CD4-positive, CD25-positive, alpha-beta regulatory T cell (primary cell): ENCODE measurements at places on chromosomes 1 and 21.

DNA sequence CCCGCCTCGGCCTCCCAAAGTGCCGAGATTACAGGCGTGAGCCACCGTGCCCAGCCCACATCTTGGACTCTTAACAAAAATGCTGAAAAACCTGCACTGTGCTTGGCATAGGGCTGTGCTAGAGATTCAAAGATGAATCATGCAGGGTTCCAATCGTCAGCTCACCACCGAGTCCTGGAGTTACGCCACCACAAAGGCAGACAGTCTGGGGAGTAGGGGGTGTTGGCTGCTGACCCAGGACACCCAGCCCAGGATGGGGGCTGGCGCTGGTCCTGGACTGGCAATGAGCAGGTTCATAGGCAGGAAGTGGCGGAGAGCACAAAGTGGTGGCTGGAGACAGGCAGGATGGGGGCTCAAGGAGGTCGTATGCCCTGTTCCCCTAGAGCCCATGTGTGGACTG lies 16.0 kb downstream of the PSRC1 start:
- DNase-seq: no peak

- DNase-seq: no peak
Observed at GRCh38 chr1:56788588-56788987, 30.6 kb downstream of the FYB2 start.

DNA sequence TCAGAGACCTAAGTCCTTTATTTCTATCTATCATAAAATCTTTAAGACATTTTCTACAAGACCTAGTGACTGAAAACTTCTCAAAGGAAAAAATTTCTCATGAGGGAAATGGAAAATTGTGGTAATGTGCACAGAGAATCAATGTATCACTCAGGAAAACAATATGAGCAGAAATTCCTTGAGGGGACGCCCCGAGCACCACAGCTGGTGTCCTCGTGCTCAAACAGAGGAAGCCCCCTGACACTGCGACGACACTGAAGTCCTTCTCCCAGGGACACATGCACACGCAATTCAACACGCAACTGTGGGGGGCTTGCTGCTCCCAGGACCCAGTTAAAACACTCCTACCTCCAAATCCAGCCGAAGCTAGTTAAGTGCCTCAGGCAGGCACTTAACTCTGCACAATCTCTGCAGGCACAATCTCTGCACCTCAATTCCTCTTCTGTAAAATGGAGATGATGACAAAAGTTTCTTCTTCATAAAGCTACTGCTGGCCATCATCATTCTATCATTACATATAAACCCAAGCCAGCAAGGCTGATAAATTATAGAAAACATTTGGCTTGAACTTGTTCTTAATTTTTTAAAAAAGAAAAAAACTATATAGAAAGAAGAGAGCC lies 16.0 kb downstream of the ZBTB17 start:
- DNase-seq: no peak

GRCh38 chr1:25657121-25657882 lies 40.7 kb downstream of the MAN1C1 start:
- no peak for DNase-seq

DNA sequence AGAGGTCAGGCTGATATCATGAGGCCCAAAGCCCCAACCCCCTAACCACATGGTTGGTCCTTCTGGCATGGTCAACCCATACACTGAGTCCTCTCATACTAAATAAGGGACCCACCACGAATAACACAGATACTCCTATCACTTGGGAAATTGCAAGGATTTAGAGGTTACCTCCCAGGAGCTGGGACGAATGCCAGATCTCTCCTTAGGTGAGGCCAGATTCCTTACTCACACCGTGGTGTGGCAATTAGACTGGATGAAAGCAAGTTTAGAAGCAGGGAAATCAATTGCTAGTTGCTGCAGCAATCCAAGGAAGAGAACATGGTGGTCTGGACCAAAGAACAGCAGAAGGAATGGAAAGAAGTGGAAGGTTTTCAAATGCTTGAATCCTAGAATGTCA lies 60.1 kb downstream of the IER5 start:
- DNase-seq: no peak

DNA sequence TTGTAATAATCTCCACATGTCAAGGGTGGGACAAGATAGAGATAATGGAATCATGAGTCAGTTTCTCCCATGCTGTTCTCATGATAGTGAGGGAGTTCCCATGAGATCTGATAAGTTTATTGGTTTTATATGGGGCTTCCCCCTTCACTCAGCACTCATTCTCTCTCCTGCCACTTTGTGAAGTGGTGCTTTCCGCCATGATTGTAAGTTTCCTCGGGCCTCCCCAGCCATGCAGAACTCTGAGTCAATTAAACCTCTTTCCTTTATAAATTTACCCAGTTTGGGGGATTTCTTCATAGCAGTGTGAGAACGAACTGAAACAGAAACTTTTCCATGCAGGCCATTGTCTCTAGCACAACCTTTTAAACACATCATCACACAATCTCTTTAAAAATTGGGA lies 221.5 kb upstream of the BRINP3 start:
- DNase-seq: no peak

DNA sequence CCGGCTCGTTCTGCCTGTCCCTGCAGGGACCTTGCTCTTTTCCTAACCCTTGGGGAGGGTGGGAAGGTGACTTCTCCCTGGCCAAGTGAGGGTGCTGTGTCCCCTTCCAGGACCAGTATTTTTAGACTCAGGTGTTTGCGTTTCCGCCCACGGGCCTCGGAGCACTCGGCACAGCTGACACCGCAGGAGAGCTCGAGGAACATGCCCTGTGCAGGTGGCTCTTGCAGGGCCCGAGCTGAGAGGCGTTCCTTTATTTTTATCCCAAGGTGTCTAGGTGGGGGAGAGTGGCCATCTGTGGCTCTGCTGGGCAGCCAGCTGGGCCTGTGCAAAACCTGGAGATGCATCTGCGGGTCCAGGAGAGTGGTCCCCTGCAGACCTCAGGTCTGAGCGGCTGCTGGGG lies 16.0 kb downstream of the PLCH2 start:
- no peak for DNase-seq

- no peak for DNase-seq
Observed at GRCh38 chr1:94544706-94545490, 3.3 kb upstream of the F3 start.

DNA sequence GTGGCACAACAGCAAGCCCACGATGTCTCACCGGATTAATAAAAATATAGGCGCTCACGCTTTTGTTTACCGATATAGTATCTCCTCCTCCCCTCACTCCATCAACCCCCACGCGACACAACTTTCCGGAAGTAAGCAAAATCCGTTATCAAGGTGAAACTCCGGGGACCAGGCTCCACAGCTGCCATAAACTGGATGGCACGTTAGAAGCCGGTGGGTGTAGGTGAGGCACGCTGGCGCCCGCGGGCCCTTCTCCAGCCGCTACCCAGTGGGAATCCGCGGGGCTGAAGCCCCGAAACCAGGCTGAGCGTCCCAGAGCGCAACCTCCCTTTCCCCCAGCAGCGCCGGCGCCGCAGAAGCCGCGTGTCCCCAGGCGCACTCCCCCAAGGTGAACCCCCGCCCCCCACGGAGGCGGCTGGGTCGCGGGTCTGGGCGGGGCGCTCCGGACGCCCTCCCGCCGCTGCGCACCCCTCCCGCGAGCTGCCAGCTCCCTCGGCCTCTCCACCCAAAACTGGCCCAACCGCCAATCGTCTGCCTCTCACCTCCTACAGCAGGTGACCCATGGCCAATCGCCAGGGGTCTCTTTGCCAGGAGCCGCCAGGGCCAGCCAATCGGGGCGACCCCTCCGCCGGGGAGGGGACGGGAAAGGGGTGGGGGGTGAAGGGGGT lies 112.4 kb downstream of the OSBPL9 start:
- peak; percentile 91 for DNase-seq

GRCh38 chr1:203082571-203083462 lies 3.0 kb downstream of the MYOG start:
- no peak for DNase-seq

- DNase-seq: no peak
Observed at GRCh38 chr1:93597709-93598108, 83.9 kb downstream of the BCAR3 start.

DNA sequence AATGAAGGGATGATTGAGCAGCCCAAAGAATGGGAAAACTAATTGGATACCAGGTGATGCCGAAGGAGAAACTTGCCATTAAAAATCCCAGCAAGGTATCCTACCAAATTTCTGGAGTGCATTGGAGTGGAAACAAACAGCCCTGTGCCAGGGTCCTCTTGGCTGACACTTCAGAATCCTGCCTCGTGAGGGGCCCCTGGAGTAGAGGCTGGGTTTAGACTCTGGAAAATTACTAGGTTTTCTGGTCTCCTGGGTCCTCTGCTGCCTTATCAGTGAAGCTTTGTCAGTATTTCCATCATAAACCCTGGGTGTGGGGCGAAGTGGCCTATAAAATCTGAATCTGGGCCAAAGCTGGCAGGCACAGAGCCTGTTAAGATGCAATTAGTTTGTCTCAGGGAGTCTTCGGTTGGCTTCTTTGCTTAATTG lies 289.2 kb upstream of the USP24 start:
- no peak for DNase-seq

DNA sequence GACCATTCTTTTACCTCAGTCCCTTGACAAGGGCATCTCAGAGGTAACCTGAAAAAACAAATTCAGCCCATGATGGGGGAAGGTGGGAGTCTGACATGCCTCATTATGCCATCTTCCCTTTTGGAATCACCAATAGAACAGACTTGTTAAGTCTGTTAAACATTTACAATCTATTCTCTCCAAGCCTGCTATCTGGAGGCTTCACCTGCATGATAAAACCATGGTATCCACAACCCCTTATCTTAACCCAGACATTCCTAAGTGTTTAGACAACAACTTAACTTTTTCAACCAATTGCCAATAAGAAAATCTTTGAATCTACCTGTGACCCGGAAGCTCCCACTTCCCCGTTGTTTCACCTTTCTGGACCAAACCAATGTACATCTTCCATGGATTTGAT lies 233.0 kb upstream of the CACYBP start:
- DNase-seq: no peak

GRCh38 chr1:67749844-67750690 lies 65.1 kb downstream of the GADD45A start:
- DNase-seq: no peak

- DNase-seq: no peak
Observed at GRCh38 chr21:34939673-34940331, 109.3 kb downstream of the RUNX1 start.

- DNase-seq: no peak
Observed at GRCh38 chr1:247409869-247410544, 6.0 kb upstream of the NLRP3 start.

DNA sequence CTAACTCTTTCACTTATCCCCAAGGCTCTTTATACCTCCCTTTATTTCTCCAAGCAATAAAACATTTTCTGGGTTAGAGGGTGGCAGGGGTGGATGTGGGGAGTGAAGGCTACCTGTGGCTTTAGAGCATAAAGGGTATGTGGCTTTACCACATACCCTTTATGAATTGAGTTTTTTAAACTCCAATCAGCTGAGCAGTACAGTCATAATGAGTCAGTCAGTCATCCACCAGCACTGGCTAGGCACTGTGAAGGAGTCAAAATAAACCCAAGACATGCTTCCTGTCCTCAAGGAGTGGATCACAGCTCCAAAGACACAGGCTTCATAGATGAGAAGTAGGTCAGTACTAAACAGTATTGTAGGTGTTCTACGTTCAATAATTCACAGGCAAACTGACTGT lies 2.6 kb upstream of the TDRD10 start:
- no peak for DNase-seq

GRCh38 chr1:27001570-27002360 lies 8.3 kb downstream of the TRNP1 start:
- DNase-seq: no peak

- no peak for DNase-seq
Observed at GRCh38 chr21:44727757-44728156, 16.4 kb upstream of the TSPEAR start.

DNA sequence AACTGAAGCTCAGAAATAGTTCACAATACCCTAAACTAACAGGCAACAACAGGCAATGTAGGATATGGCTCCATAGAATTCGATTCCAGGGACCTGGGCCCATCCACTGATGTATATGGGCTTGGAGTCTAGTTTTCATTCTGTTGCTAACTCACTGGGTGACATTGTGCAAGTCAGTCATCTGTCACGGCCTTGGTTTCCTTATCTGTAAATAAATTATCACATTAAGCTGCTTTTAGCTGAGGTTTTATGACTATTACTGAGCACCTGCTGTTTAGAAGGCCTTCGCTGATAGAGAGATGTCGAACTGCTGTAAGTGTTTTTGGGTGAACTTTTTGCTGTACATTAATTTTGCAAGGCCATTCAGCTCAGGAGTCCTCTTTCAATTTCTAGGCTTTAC lies 22.9 kb upstream of the ERO1B start:
- DNase-seq: no peak

GRCh38 chr1:179883745-179884138 lies 1.7 kb downstream of the TOR1AIP1 start:
- DNase-seq: peak; percentile 87

DNA sequence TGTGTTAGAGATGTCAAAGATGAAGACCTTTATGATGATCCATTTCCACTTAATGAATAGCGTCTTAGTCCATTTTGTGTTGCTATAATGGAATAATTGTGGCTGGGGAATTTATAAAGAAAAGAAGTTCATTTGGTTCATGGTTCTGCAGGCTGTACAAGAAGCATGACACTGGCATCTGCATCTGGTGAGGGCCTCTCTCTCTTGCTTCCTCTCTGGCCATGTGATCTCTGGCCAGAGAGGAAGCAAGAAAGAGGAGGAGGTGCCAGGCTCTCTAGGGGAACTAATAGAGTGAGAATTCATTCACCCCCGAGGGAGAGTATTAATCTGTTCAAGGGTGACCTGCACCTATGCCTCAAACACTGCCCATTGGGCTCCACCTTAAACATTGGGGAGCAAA lies 242.8 kb downstream of the DISC1 start:
- no peak for DNase-seq
